ENCODE measurements at places on chromosomes 16 and 17.

DNA sequence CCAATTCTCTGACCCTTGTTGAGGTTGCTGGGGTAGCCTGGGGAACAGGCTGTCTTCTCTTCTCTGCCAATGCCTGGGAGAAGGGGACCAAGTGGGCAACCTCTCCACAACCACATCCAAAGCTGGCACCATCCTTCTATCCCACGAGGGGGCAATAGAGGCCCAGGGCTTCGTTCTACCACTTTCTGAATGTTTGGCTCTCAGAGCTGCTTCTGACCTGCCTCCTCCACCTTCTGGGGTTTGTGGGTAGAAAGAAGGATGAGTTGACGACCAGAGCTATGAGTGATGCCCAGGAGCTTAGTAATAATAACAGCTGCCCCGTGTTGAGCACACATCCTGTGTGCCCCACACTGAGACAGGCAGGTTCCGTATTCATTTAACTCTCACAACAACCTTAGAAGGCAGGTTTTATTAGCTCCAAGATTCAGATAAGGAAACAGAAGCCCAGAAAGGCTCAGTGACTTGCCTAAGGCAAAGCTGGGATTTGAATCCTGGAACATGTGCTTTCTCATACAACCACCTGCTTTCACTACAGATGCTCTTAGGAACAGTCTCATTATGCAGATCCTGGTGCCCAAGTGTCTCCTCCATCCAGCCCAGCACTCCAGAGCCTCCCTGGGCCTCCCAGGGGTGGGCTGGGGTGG lies 11.1 kb downstream of the TSPOAP1 start:
- DNase-seq, result peak; percentile 69

DNA sequence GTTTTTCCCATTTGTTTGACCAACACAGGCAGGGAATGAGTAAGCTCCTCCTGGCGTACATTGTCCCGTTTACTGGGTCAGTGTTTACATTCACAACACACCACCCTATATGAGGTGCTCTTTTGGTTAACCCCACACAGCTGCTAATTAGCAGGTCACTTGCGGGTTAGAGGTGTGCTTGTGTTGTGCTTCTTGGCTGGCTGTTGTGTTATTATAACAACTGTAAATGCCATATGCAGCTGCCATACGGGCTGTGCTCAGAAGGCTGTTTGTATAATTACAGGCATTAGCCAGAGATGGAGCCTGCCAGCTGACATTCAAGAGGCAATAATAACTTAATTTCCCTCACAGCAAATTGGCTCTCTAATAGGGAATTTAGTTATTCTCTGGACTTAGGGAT lies 205.1 kb upstream of the ELAC2 start:
- no peak for DNase-seq

DNA sequence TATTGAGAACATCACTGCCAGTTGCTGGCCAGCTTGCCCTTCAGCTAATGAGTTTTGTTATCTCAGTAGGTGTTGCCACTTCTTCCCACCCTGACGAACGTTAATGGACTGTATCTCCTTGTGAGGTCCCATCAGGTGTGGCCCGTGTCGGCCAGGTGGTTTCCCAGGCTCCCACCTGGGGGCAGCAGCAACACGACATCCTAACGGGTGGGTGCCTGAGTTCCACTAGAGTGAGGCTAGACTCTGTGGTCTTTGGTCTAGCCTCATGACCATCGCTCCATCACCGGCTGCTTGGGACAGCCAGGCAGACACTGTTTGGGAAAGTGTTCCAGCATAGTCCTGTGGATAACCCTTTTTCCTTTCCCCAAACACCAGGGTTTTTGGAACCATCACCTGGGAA lies 45.6 kb upstream of the LCMT1 start:
- DNase-seq, result no peak

DNA sequence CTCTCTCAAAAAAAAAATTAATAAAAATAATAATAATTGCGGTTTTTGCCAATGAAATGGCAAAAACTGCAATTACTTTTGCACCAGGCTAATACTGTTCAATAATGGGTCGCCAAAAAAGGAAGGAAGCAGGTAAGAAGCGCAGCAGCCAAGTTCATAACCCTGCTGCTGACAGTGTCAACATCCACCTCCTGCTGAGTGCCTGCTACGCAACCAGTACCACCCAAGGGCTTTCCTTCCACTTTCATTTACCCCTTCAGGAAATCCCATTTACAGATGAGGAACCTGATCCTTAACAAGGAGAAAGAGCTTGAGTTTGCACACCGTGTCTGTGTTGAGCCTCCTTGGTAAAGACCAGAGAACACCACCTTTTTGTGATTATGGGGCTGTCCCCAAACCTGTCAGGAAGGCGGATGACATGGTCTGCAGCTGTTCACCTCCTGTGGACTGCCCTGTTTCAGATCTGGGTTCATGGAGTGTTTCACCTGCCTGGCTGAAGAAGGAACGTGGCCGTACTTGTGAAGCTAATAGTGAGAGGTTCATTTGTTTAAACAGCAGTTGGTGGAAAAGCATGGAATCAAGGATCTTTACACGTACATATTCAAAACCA lies 378.0 kb downstream of the SLC39A11 start:
- DNase-seq, result no peak

DNA sequence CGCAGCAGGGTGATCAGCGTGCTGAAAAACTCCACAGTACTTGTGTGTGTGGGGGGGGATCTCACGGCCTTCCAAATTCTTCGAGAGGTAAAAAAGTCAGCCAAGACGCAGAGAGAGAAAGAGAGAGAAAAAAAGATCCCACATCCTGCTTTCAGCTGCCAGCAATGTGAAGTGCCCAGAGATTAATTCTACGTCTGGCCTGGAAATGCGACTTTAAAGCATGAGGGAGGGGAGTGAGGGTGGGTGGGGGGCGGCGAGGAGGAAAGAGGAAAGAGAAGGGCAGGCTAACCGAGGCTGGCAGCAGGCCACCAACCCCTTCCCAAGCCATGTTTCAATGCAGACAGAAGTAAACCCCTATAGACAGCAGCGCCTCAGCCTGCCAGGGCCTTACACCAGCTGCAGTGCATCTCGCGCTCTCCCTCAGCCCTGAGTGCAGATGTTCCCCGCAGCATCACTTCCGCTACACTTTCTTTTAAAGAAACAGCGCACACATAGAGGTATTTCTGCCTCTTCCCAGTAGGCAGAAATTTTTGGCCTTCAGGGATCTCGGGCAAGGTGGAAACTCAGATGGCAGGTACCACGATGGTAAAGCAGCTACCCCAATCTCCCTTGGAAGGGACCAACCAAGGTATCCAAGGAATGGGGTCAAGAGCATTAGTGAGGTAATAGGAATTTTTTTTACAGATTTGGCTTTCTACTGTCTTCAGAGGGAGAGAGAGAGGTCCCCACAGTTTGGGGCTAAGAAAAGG lies 87.8 kb downstream of the SMG6 start:
- peak; percentile 72 for DNase-seq

- no peak for DNase-seq
Observed at GRCh38 chr16:31071861-31072260, 2.2 kb downstream of the ZNF668 start.

DNA sequence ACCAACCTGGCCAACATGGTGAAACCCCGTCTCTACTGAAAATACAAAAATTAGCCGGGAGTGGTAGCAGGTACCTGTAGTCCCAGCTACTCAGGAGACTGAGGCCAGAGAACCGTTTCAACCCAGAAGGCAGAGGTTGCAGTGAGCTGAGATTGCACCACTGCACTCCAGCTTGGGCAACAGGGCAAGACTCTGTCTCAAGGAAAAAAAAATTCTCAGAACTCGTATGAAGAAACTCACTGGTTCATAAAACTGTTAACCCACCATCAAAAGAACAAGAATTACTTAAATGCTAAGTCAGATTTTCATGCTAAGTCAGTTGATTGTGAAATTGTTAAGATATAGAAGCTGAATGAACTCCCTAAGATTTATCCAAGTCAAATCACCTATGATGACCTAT lies 31.3 kb downstream of the SLC39A11 start:
- no peak for DNase-seq

DNA sequence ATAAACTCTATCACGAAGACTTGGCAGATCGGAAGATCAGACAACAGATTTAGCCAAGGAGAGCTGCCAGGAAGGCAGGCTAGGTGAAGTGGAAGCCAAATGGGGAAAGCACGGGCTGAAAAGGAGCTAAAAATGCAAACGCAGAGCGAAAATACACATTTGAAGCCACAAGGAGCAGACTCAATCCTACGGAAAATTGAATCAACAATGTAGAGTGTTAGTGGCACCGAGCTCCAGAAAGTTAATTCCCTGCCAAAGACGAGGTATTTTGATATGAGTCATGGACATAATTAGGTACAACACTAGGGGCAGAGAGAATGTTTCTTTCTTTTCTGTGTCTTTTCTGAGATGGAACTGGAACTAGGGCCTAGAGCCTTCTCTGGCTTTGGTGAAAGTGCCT lies 20.7 kb downstream of the GSG1L start:
- DNase-seq, result no peak

DNA sequence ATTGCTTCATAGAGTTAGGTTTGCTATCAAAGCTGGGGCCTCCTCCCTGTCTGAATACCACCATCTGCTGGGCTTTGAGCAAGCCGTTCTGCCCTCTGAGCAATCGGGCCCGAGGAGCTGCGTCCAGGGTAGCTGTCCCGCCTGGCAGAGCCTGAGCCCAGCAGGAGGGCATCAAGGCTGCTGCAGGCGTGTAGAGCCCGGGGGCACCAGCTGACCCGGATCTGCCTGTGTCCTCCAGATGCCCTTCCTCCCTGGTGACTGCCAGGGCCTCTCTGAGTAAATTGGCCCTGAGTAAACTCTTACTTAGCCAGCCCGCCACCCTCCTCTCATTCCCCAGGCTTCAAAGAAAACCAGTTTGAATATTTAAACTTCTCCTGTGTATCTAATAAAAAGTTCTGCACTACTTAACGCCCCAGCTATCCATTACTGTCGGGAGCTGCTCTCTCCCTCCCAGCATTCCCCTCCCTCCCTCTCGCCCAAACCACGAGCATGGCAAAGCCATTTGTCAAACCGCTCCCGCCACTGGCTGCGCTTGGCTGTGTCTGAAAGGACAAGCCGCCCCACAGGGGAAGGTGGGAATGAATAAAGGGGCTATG lies 16.4 kb downstream of the CDK5RAP3 start:
- DNase-seq, result no peak
